Stimulated activated memory B cell treated with anti-CD40 and anti-IgM and Interleukin-4, amounts not matched to agents 10 μg/mL and 1 μg/mL and 100 μg/mL, for 72 hours (primary cell): ENCODE measurements at places on chromosomes 4 and X.

GRCh38 chr4:124390861-124391260 is 321.7 kb downstream of the ANKRD50 start:
- no peak for ATAC-seq

- ATAC-seq = no peak
Measured at GRCh38 chr4:80011636-80012236, 61.3 kb downstream of the ANTXR2 start.

DNA sequence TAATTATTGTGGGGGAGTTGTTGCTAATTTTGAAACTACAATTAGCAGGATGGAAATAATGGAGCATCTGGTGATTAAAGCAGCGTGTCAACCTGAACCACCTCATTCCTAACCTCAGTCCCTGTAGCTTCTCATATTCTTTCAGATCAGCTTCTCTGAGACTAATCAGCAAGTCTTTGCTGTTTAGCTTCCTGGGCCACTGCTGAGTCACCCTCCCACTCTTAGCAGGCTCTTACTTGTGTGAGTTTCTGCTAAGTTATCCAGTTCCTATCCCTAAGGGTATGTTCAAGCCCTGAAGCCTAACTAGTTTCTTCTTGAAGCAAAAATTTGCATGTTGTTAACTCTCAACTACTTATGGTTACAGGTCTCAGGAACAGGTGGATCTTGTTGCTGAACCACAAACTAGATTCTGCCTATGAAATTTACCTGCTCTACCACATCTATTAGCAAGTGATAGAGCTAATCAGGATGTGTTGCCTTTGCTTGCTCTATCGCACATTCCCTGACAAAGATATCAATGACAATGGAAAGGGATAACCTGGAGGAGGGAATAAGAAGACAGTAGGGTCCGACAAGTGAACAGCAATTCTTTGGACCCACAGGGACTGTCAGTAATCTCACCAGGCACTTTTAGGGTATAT is 134.2 kb downstream of the EIF4E start:
- ATAC-seq = no peak

- ATAC-seq = no peak
Measured at GRCh38 chr4:158811216-158811540, 42.4 kb downstream of the FNIP2 start.

DNA sequence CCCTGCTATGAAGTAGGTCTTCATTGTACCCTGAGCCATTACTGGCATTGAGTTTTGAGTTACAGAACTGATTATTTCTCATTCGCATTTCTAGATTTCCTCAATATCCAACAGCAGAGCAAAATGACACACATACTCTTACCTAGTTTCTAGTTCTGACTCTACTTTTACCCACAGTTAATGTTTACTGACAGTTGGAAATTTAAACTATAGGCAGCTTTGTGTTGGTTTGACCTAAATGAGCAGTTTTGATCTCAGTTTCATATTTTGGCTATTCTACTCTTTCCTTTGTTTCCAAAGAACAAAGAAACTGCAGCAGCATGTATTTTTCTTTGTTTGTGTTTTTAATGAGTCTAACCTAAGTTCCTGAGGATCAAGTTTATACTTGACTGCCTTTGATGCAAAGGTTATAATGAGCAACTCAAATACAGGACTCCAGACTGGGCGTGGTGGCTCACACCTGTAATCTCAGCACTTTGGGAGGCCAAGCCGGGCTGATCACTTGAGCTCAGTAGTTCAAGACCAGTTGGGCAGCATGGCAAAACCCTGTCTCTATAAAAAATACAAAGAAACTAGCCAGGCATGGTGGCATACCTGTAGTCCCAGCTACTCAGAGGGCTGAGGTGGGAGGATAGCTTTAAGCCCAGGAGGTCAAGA is 30.4 kb downstream of the TXK start:
- ATAC-seq = peak; percentile 27
